Naive B cell (primary cell): ENCODE measurements at places on chromosomes 12 and 14.

DNA sequence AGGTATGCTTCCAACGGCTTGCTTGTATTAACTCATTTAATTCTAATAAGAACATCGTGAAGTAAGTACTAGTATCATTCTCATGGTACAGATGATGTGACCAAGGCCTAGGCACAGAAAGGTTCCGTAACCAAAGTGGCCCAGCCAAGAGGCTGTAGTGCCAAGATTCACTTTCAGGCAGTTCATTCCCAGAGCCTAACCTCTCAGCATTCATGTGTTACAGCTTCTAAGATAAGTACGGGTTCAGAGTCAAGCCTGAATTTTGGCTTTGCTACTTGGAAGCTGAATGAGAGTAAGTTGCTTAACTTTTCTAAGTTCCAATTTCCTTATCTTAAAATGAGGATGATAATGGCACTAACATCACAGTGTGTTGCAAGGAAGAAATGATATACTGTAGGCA lies 379.9 kb downstream of the AEBP2 start:
- no peak for DNase-seq

- DNase-seq: no peak
Measured at GRCh38 chr12:68163560-68164081, 4.1 kb upstream of the IFNG start.

DNA sequence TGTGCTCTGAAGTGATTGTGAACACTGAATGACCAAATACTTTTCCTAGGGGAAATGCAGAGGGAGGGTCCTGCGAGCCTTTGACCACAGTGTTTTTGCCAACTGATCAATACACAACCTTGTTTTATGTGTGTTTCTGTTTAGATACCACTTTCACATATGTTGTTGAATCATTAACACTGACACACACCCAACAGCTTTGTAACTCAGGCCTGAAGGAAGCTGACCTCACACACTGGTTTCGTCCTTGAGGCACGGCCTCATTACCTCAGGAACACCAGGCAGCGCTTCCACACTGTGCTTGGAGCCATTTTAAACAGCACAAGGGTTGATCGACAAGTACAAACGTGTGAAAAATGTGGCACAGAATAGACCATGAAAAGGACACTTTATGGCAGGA lies 60.0 kb downstream of the PPFIBP1 start:
- no peak for DNase-seq

DNA sequence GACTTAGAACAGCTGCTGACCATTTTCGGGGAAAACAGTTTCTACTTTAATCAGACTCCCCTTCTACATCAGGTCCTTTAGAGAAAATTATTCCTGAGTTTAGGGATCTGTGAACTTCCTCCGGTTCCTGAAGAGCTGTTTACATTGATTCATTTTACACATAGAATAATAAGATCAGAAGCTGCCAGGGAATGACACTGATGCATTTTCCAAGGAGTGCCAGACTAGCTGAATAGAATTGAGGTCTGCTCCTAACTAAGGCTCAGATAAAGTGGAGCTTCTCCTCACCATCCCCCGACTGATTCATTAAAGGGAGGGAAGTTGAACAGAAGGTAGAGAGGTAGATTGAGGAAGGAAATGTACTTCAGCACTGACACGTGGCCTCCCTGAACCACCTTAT lies 41.9 kb upstream of the PSMA6 start:
- no peak for DNase-seq

DNA sequence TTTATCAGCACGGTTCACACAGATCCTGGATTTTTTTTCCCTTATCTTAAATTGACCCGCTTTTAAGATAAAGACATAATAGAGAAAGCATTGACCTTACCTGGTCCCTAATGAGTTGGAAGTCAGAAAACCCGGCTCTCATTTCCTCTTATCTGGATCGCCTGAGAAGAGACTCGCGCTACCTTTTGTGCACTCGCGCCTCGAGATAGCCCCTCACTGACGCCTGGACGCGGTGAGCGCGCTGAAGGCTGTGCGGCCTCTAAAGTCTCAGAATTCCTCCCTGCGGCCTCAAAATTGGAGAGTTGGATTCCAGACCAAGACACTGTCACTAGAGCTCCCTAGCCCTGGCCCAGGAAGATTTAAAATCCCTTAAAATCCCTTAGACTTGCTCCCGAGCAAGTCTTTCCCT lies 7.0 kb downstream of the NKX2-1 start:
- DNase-seq: no peak

DNA sequence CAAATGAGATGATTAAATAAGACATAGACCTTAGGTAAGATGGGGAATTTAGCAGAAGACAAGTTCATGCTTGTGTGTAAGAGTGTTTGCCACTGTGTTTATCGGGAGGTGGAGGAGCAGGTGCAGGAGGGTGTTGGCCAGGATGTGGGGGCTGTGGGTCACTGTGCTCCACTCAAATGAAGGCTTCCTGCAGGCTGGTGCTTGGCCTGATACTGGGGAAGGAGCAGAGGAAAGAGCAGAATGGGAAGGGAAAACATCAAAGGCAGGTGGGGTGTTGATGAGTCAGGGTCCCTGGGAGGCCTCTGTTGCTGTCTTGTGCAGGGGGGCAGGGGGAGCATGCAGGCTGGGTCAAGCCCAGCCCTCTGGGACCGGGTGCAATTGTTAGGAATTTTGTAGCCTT lies 126.5 kb downstream of the TSPAN9 start:
- DNase-seq: no peak

- DNase-seq: no peak
Measured at GRCh38 chr12:102408487-102409297, 71.7 kb downstream of the IGF1 start.

GRCh38 chr12:68178184-68178583 lies 18.6 kb upstream of the IFNG start:
- DNase-seq: no peak

GRCh38 chr14:67440513-67440912 lies 28.5 kb upstream of the PLEK2 start:
- no peak for DNase-seq

- DNase-seq: no peak
Measured at GRCh38 chr12:45191239-45191638, 24.7 kb upstream of the ANO6 start.

- no peak for DNase-seq
Measured at GRCh38 chr14:35231207-35231760, 60.9 kb upstream of the PSMA6 start.
